ENCODE measurements at places on chromosomes 1 and 21.

DNA sequence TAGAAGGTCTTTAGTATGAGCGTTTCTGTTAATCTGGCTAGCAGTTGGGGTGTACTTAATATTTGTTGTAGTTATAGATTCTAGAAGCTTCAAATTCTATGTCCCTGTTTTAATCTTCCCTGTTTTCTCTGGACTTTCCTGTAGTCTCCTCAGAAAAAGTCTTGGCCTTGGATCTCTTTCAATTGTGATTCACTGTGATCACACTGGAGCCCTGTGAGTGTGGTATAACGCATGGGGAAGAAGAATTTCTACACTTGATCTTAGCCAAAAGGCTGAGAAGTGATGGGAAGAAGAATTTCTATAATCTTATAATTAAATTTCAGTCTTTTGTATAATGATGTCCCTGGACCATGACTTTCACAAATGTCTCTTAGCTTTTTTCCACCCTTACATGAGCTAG, 36.7 kb upstream of the COP1 start:
- H3K27ac ChIP-seq: no peak overlapping the region
- H3K4me3 ChIP-seq: no peak overlapping the region
- no peaks in the 10 kb centered on the region for H3K36me3 ChIP-seq
- DNase-seq: no peak

- no peak overlapping the region for H3K4me3 ChIP-seq
- H3K36me3 ChIP-seq: no peaks in the 10 kb centered on the region
- no peak overlapping the region for H3K27ac ChIP-seq
- DNase-seq: no peak
- H3K27me3 ChIP-seq: no peaks in the 10 kb centered on the region
Measured at GRCh38 chr1:60227601-60228000, 154.0 kb upstream of the C1orf87 start.

- no peaks in the 10 kb centered on the region for H3K36me3 ChIP-seq
- H3K27ac ChIP-seq: no peak overlapping the region
- no peak for DNase-seq
- no peaks in the 10 kb centered on the region for H3K27me3 ChIP-seq
Measured at GRCh38 chr1:99239690-99240089, 24.6 kb upstream of the PLPPR4 start.

GRCh38 chr21:27776925-27777553, 810.2 kb upstream of the ADAMTS5 start:
- no peaks in the 10 kb centered on the region for H3K27me3 ChIP-seq
- no peaks in the 10 kb centered on the region for H3K4me1 ChIP-seq
- DNase-seq: no peak
- H3K4me3 ChIP-seq: no peak overlapping the region
- no peak overlapping the region for H3K27ac ChIP-seq

GRCh38 chr1:193707271-193708021, 521.0 kb upstream of the B3GALT2 start:
- no peaks in the 10 kb centered on the region for H3K27me3 ChIP-seq
- H3K36me3 ChIP-seq: no peaks in the 10 kb centered on the region
- no peak for DNase-seq

DNA sequence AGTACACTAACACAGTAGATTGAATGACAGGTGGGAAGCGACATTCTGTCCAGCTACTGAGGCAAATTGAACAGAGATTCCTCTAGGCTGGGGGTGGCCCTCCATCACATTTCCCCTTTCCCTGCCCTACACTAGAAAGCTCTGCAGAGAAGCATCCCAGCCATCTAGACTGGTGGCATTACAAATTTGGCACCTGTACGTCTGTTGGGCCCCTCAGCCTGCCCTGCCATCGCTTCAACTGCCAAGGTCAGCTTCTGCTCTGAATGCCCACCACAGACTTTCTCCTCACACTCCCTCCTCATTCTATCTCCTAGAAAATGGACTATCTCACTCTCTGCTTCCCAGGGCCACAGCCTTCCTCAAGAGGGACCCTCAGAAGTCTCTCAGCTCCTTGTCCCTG, 16.7 kb downstream of the TRABD2B start:
- peaks cover 5% of the 10 kb centered on the region for H3K4me1 ChIP-seq
- H3K27ac ChIP-seq: no peak overlapping the region
- H3K36me3 ChIP-seq: no peaks in the 10 kb centered on the region

- no peak overlapping the region for H3K4me3 ChIP-seq
- peak; percentile 14 for DNase-seq
- H3K36me3 ChIP-seq: no peaks in the 10 kb centered on the region
- H3K4me1 ChIP-seq: no peaks in the 10 kb centered on the region
- no peaks in the 10 kb centered on the region for H3K27me3 ChIP-seq
Measured at GRCh38 chr1:157773493-157774350, 3.2 kb downstream of the FCRL2 start.

GRCh38 chr1:43554444-43554992, 23.8 kb downstream of the PTPRF start:
- no peaks in the 10 kb centered on the region for H3K27me3 ChIP-seq
- no peak overlapping the region for H3K27ac ChIP-seq
- DNase-seq: no peak
- peaks cover 9% of the 10 kb centered on the region for H3K4me1 ChIP-seq
- peaks cover 21% of the 10 kb centered on the region for H3K36me3 ChIP-seq

DNA sequence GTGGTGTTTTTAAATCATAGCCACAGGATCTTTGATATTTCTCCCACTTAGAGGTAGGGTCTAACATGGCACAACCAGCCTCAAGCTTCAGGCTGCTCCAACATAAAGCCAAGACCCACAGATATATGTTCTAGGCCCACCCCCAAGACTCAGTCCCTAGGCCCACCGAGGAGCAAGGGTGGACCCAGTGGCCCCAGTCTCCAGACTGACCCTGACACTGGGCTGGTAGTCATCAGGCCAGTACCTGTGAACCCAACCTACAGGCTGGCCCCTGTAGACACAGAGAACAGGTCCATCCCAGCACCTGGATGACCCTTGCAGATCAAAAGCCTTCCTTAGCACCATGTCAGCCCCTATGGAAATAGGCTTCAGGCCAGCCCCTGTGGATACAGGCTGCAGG, 60.5 kb downstream of the NEGR1 start:
- no peaks in the 10 kb centered on the region for H3K27me3 ChIP-seq
- H3K4me3 ChIP-seq: no peak overlapping the region
- no peak for DNase-seq
- H3K36me3 ChIP-seq: no peaks in the 10 kb centered on the region

DNA sequence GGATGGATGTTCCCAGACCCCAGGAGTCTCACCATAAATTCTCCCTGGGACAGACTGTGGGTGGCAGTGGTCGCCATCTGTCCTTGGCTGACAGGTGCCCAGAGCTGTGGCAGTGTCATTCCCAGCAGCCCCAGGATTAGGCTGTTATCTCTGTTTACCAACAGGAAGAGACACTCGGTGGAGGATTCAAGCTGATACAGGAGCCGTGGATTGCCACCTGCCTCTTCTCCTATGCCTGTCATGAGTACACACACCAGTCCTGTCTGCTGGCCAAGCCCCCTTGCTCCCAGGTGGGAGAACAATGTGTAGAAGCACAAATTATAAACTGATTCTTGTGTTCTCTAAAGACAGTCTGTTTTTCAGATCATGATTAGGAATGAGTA, 152.6 kb downstream of the ETS2 start:
- H3K36me3 ChIP-seq: no peaks in the 10 kb centered on the region
- peaks cover 20% of the 10 kb centered on the region for H3K27me3 ChIP-seq
- no peaks in the 10 kb centered on the region for H3K4me1 ChIP-seq

- H3K27ac ChIP-seq: no peak overlapping the region
- no peaks in the 10 kb centered on the region for H3K36me3 ChIP-seq
- H3K27me3 ChIP-seq: no peaks in the 10 kb centered on the region
- DNase-seq: peak; percentile 79
Measured at GRCh38 chr1:67853704-67854103, 20.4 kb upstream of the GNG12 start.

- no peaks in the 10 kb centered on the region for H3K27me3 ChIP-seq
- no peaks in the 10 kb centered on the region for H3K36me3 ChIP-seq
- H3K4me3 ChIP-seq: no peak overlapping the region
- DNase-seq: no peak
- no peak overlapping the region for H3K27ac ChIP-seq
- H3K4me1 ChIP-seq: no peaks in the 10 kb centered on the region
Measured at GRCh38 chr21:30126576-30126975, 40.0 kb downstream of the CLDN17 start.

- H3K27me3 ChIP-seq: peaks cover 92% of the 10 kb centered on the region
- H3K27ac ChIP-seq: no peak overlapping the region
- H3K4me3 ChIP-seq: no peak overlapping the region
- H3K36me3 ChIP-seq: peaks cover 2% of the 10 kb centered on the region
- no peak for DNase-seq
- H3K4me1 ChIP-seq: peaks cover 20% of the 10 kb centered on the region
Measured at GRCh38 chr1:919271-919872, 4.4 kb upstream of the SAMD11 start.

DNA sequence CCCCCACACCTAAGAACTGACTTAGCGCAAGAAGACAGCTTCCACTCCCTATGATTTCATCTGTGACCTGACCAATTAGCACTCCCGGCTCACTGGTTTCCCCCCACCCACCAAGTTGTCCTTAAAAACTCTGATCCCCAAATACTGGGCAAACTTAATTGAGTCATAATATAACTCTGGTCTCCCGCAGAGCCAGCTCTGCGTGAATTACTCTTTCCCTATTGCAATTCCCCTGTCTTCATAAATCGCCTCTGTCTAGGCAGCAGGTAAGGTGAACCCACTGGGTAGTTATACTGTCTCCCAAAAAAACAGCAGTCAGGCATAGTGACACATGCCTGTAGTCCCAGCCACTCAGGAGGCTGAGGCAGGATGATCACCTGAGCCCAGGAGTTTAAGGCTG, 36.9 kb downstream of the ZBTB8OS start:
- no peak overlapping the region for H3K27ac ChIP-seq
- H3K27me3 ChIP-seq: no peaks in the 10 kb centered on the region
- DNase-seq: no peak
- peaks cover 6% of the 10 kb centered on the region for H3K36me3 ChIP-seq

DNA sequence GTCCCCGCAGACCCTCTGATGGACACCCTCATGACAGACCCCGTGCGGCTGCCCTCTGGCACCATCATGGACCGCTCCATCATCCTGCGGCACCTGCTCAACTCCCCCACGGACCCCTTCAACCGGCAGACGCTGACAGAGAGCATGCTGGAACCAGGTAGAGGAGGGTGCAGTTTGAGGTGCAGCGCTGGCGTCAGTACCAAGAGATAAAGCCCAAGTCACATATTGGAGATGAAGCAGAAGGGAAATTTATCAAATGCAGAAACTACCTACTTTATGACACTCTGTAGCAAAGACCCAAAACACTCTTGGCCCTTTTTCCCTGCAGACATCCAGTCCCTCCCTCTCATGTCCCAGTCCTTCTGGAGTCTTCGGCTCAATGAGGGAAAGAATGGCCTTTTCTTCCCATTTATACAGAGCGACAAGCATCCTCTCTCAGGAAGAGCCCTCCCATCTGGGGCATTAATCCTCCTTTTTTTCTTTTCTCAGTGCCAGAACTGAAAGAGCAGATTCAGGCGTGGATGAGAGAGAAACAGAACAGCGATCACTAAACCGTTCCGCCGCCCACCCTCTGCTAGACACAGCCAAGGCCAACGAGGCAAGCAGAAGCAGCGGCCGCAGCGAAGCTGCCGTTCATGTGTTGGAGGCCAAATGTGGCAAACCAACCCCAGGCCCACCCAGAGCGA, 30.8 kb upstream of the KIF1B start:
- peak overlapping the region; percentile 92 for H3K27ac ChIP-seq
- peaks cover 10% of the 10 kb centered on the region for H3K36me3 ChIP-seq
- peaks cover 35% of the 10 kb centered on the region for H3K4me1 ChIP-seq
- no peak overlapping the region for H3K4me3 ChIP-seq
- no peaks in the 10 kb centered on the region for H3K27me3 ChIP-seq

DNA sequence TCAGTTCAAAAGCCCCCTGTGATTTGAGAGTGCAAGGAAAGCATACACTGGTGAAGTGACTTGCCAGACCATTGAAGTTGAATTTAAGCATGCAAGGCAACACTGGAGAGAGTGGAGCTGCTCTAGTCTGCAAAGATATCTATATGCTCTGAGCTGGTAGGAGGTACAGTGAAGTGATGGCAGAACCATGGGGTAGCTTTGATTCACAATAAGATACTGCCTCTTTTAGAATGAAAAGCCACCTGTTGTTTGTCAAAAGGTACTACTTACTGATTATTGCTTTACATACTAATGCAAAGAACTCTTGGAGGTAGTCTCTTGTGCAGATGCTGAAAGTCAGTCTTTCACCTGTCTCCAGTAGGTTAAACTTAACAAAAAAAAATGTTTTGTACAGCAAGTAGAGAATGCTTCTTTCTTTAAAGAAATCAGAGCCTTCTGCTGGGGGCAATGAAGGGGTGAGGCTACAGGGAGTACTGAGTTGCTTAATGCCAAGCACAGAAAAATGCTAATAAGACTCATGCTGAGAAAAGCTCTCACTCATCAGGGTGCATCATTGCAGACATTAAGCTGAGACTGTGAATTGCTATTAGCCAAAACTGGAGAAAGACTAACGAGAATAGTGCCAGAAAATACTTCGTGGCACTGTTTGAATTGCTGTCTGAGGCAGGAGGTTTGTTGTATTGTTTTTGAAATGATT, 1150.5 kb upstream of the TMPRSS15 start:
- H3K4me3 ChIP-seq: no peak overlapping the region
- no peaks in the 10 kb centered on the region for H3K27me3 ChIP-seq
- H3K4me1 ChIP-seq: no peaks in the 10 kb centered on the region
- H3K36me3 ChIP-seq: no peaks in the 10 kb centered on the region

- DNase-seq: no peak
- no peak overlapping the region for H3K27ac ChIP-seq
- H3K36me3 ChIP-seq: no peaks in the 10 kb centered on the region
- H3K27me3 ChIP-seq: peaks cover 23% of the 10 kb centered on the region
- no peak overlapping the region for H3K4me3 ChIP-seq
Measured at GRCh38 chr1:5447503-5447960, 544.7 kb downstream of the NPHP4 start.

GRCh38 chr1:63640633-63641567, 47.7 kb downstream of the PGM1 start:
- peaks cover 4% of the 10 kb centered on the region for H3K4me1 ChIP-seq
- H3K36me3 ChIP-seq: no peaks in the 10 kb centered on the region
- no peak overlapping the region for H3K4me3 ChIP-seq
- no peak overlapping the region for H3K27ac ChIP-seq

GRCh38 chr1:215667761-215668160, 100.7 kb downstream of the KCTD3 start:
- DNase-seq: no peak
- H3K4me1 ChIP-seq: peaks cover 2% of the 10 kb centered on the region
- H3K36me3 ChIP-seq: no peaks in the 10 kb centered on the region
- H3K27me3 ChIP-seq: no peaks in the 10 kb centered on the region
- no peak overlapping the region for H3K4me3 ChIP-seq
- H3K27ac ChIP-seq: no peak overlapping the region

DNA sequence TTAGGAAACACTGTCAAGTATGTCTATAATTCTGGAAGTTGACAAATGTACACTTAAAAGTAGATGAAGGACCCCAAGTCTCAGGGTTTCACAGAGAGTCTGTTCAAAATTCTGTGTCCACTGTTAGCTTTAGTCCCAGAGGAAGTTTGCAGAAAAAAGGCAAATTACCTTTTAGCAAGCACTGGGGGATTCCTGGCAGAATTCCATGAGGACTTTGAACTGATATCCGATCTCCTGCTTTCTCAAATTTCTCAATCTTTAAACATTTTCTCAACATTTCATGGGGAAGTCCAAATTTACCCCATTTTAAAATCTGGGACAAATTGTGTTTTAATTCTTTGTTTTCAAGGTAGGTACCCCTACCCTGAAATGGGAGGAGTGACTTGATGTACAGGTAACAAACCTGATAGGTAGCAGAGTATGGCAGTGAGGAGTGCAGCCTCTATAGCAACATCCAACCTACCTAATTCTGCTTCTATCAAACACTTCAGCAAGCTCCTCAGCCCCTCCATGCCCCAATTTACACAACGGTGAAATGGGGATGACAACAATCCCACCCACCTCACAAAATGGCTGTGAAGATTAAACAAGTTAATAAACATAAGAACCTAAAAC, 344.9 kb downstream of the OMA1 start:
- H3K27me3 ChIP-seq: no peaks in the 10 kb centered on the region
- H3K27ac ChIP-seq: no peak overlapping the region
- H3K4me3 ChIP-seq: no peak overlapping the region
- H3K4me1 ChIP-seq: no peaks in the 10 kb centered on the region
